ENCODE measurements at places on chromosomes 5 and 9.

DNA sequence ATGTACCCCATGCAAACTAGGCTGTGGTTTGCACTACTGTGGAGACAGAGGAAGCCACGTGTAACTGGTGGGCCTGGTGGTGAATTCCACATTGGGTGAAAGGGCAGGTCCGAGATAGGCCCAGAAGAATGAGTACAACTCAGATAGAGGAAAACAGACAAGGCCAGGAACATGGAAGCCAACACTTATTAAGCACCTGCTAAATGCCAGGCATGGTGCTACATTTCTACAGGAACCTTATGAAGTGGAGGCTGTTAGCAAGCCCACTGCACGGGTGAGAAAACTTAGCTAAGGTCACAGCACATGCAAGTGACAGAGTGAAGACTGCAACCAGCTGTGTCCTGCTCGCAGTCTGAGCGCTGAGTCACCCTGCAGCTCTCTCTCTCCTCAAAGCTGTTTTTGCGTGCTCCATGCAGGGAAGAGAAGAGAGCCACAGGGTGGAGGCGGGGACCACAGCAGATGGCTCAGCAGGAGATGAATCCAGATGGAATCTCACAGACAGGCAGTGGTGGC is 65.5 kb upstream of the SPTLC1 start:
- peak; percentile 76 for DNase-seq

DNA sequence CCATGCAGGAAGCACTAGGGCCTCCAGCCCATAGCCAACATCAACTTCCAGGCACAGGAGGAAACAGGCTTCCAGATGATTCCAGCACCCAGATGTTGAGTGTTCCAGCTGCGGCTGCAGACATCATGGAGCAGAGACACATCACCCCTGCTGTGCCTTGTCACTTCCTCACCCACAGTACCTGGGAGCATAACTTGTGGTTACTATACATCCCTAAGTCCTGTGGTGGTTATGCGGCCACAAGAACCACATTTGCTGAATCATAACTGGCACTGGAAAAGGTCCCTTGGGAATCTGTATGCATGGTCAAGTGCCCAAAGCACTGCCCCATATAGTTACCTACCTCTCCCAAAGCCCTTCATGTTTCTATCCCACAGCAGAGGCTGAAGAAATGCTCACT is 56.6 kb downstream of the WHRN start:
- no peak for DNase-seq

DNA sequence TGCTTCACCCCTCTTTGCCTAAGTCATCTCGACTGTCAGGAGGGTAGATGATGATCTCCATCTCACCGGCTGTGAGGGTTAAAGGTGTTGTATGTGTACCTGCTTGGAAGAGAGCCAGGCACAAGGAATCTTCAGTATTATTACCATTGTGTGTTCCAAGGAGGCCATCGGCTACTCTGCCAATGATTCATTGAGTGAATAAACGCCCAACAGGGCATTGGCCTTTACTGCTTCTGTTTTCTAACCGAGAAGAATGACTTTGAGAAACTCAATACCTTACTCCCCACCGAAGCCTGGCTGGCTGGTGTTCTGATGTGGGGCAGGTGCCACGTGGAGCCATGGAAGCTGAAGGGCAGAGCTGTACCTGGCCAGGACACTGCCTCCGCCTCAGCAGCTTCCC is 228.8 kb downstream of the SNX18 start:
- DNase-seq: no peak

DNA sequence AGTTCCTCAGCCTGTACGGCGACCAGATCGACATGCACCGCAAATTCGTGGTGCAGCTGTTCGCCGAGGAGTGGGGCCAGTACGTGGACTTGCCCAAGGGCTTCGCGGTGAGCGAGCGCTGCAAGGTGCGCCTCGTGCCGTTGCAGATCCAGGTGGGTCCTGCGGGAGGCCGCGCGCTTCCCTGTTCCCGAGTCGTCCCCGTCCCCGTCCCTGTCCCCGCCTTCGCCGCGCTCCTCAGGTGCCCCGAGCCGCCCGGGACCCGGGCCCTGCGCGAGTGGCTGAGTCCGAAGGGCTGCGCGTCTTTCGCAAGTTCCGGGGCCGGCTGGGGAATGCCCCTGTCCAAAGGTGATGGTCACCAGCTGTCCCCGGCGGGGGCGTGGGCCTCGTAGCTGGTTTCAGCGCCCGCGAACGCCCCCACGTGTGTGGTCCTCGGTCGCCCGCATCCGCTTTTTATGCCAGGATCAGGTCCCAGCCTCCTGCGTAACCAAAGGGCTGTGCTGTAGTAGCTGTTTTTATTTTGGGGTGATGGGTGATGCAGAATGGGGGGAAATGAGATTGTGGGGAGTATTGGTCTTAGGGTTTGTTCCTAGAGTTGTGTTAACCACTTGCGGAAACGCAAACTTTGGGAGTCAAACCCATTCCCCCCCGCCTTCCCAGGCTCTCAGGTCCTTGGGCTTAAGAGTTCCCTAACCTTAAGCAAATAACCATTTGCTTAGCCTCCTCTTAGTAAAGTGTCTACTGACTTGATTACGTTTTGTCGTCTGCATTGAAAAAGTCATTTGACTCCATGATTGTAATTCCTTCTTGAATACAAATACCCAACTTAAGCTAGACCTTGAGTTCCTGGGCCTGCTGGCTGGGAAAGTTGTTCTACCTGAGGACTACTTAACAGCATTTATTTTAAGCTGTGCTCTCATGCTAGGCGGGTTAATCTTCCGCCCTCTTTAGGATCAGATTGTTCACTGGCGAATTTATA is 663 bp downstream of the ISOC1 start:
- no peak for DNase-seq

DNA sequence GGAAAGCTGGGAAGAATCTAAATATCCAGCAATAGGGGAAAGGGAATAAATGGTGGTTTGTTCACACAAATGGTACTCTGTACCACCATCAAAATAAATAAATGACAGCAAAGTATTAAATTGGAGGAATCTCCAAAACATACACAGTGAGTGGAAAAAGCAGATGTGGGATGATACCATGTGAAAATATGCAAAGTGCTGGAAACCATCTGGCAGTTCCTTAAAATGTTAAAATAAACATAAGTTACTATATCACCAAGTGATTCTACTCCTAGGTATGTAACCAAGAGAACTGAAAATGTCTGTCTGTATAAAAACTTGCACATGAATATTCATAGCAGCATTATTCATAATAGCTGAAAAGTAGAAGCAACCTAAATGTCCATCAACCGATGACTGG is 41.9 kb upstream of the TEX48 start:
- peak; percentile 38 for DNase-seq

GRCh38 chr5:17221843-17222636 is 4.6 kb downstream of the BASP1 start:
- DNase-seq: peak; percentile 63

DNA sequence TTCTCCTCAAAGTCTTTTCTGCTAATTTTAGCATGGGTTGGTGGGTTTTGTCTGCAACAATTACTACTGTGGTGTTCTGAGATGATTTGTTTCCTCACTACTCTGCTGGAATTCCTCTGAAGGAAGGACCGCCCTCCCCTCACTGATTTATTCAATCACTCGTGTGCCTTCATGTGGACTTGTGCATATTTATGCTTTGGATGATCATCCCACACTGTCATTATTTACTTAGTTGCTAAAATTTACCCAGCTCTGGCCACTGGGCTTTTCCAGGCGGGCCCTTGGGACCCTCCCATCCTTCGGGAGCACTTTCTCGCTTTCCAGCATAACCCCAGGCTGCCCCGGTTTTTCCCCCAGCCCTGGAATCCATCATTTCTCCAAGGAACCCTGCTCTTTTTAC is 41.7 kb upstream of the NKD2 start:
- no peak for DNase-seq

- peak; percentile 8 for DNase-seq
These were observed 184.0 kb downstream of the SLF1 start for GRCh38 chr5:94802450-94802849.

GRCh38 chr5:94274707-94275106 is 343.7 kb downstream of the KIAA0825 start:
- no peak for DNase-seq

DNA sequence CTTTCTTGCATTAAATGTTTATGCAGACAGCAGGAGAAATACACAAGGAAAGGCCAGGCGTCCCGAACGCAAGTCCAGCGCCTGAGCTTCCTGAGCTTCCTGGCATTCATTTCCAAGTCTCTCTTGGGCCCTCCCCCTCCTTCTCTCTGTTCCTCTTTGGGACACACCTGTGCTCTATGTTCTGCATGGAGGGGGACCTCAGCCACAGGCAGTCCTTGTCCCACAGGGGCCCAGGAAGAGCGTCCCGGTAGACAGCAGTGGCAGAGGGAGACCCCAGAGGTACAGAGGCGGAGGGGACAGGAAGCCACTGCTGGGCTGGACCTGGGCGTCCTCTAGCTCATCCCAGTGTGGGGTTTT is 221.3 kb downstream of the C9orf50 start:
- DNase-seq: no peak

- DNase-seq: peak; percentile 25
These were observed 86.0 kb downstream of the ANKRD33B start for GRCh38 chr5:10649666-10650380.

GRCh38 chr5:116370149-116370548 is 204.5 kb downstream of the SEMA6A start:
- no peak for DNase-seq

- no peak for DNase-seq
These were observed 620.2 kb upstream of the DMAC1 start for GRCh38 chr9:8419596-8420275.

DNA sequence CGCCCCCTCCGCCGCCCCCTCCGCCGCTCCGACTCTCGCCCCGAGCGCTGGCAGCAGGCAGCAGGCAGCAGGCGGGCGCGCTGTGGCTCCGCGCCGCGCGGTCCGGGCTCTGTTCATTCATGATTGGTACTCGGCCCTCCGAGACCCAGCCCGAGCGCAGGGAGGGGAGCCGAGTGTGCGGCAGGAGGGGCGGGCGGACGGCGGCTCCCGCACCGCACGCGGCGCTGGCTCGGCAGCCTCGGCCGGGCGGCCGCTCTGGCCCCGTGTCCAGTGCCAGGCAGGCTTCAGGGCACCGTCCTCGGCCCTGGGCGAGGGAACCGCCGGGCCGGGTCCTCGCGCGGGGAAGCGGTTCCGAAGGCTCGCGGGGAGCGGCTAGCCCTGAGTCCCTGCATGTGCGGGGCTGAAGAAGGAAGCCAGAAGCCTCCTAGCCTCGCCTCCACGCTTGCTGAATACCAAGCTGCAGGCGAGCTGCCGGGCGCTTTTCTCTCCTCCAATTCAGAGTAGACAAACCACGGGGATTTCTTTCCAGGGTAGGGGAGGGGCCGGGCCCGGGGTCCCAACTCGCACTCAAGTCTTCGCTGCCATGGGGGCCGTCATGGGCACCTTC is at the start of gene KCNIP1:
Gene KCNIP1, plus strand, starts transcription at position 31 of the 607 bp plus-strand sequence.
- peak; percentile 13 for DNase-seq

- DNase-seq: no peak
These were observed 38.6 kb downstream of the AMBP start for GRCh38 chr9:114039484-114039883.

DNA sequence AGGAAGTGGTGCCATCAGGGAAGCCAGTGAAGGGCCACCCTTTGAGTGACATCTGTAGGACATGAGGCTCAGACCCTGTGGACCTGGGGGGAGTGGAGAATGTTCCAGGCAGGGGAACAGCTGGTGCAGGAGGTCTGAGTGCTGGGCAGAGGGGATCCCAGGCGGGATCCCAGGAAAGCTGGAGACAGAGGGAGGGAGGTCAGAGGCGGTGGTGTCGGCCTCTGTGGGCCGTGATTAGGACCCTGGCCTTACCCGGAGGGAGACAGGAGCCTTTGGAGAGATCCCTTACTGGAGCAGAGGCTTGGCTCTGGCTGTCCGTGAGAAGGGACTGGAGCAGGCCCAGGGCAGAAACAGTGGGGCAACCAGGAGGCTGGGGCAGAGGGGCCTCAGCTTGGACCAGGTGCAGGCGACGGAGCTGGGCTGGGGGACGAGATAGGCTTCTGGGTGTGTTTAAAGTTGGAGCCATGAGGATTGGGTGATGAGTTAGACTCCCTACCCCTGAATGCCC is 12.1 kb upstream of the GRHPR start:
- DNase-seq: no peak

DNA sequence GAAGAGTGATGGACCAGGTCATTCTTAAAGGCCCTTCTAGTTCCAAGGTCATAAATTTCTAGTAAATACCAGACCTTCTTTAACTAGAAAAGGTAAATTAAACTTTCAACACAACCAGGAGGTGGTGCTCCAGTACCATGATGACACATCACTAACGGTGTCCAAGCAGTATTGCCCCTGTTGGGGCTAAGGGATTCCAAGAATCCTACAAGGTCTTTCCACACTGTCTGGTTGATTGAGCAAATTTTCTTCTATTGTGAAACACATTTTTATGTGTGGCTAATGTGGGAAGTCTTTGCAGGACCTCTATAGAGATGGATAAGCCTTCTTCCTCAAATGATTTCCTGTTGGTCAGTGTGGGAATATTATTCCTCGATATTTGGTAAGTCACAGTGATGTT is 459.6 kb upstream of the PAPPA start:
- DNase-seq: peak; percentile 96

DNA sequence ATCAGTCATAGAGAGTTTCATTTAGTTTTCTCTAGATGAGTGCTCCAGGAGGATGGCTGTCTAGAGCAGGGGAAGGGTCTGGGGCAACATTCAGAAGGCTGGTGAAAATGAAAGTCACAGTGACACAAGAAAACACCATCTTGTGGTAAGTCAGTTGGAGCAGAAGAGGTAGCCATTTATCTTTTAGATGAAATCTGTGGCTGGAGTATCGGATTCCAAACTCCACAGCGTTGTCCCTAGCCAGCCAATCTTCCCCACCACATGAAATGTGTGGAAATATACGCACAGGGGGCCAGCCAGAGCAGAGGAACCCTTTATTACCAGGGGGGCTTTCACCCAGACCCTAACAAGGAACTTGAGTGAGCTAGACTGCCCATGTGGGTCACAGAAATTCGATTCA is 15.9 kb upstream of the TNFAIP8 start:
- no peak for DNase-seq

DNA sequence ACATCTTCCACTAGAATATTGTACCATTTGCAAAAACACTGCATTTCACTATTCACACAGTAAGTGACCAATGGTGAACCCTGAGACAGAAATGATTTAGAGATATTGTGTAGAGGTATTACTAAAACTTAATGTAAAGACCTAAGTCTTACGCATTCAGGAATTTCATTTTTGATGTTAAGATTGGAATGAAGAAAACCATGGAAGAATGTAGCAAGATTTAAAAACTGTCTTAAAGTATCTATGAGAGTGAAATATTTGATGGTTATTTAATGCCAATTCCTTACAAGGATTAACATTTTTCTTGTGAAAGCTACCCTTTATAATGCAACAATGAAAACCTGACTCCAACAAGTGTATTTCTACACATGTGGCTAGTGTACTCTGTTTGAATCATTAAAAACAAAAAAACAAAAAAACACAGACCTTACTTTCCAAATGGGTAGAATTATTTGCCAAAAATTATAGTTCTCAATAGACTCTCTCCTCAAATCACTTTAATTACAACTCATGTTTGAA is 172.0 kb downstream of the NNT start:
- peak; percentile 8 for DNase-seq

- DNase-seq: no peak
These were observed 219.9 kb downstream of the COX7C start for GRCh38 chr5:86837610-86838009.

- no peak for DNase-seq
These were observed 147.0 kb downstream of the PSAT1 start for GRCh38 chr9:78443946-78444345.

Measured in iris pigment epithelial cell (primary cell).